Activated CD8-positive, alpha-beta T cell treated with anti-CD3 and anti-CD28 coated beads for 36 hours (primary cell): ENCODE measurements at places on chromosomes 7 and 10.
A peak's percentile ranks its signal among the peaks of the same experiment; 100 is the strongest.

DNA sequence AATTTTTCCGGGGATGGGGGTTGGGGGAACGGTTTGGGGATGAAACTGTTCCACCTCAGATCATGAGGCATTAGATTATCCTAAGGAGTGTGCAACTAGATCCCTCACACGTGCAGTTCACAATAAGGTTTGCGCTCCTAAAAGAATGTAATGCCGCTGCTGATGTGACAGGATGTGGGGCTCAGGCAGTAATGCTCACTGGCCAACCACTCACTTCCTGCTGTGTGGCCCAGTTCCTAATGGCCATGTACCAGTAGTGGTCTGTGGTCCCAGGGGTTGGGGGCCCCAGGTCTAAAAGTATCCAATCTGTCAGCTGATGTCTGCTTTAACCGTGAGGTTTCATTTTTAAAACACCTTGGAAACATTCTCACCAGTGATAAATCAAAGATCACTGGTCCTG is 2.2 kb downstream of the STN1 start:
- peaks cover 50% of the 10 kb centered on the region for H3K4me1 ChIP-seq
- peak; percentile 65 for DNase-seq
- peak overlapping the region; percentile 97 for H3K27ac ChIP-seq
- H3K4me3 ChIP-seq, result peak overlapping the region; percentile 92
- no peaks in the 10 kb centered on the region for H3K27me3 ChIP-seq
- H3K36me3 ChIP-seq, result peaks cover 40% of the 10 kb centered on the region

DNA sequence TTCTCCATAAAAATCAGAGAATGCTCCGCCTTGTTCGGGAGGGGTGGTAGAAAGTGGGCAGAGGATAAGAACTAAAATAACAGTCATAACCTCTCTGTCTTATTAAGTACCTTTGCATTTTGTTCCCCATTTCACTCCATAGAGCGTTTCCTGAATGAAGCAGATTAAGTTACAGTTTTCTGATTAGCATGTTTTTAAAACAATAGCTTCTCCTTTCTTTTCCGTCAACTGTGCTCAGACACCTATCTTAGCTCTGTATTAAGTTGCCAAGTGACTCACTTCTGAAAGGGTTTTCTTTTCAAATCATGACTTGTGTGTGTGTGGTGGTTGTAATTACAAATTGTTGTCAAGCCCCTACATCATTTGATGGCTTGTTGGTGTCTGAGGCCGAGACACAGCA is 1.4 kb downstream of the HABP2 start:
- H3K36me3 ChIP-seq, result no peaks in the 10 kb centered on the region
- H3K4me3 ChIP-seq, result no peak overlapping the region
- peaks cover 20% of the 10 kb centered on the region for H3K27me3 ChIP-seq
- H3K27ac ChIP-seq, result no peak overlapping the region

GRCh38 chr10:55631071-55631654 is 729.9 kb downstream of the ZWINT start:
- H3K36me3 ChIP-seq, result peaks cover 1% of the 10 kb centered on the region
- H3K4me1 ChIP-seq, result no peaks in the 10 kb centered on the region
- H3K27me3 ChIP-seq, result peaks cover 29% of the 10 kb centered on the region
- no peak overlapping the region for H3K27ac ChIP-seq

GRCh38 chr10:79355420-79356017 is 8.2 kb downstream of the PPIF start:
- peaks cover 55% of the 10 kb centered on the region for H3K36me3 ChIP-seq
- no peak overlapping the region for H3K4me3 ChIP-seq
- H3K27ac ChIP-seq, result no peak overlapping the region
- DNase-seq, result no peak
